ENCODE measurements at places on chromosomes 6 and 20.

DNA sequence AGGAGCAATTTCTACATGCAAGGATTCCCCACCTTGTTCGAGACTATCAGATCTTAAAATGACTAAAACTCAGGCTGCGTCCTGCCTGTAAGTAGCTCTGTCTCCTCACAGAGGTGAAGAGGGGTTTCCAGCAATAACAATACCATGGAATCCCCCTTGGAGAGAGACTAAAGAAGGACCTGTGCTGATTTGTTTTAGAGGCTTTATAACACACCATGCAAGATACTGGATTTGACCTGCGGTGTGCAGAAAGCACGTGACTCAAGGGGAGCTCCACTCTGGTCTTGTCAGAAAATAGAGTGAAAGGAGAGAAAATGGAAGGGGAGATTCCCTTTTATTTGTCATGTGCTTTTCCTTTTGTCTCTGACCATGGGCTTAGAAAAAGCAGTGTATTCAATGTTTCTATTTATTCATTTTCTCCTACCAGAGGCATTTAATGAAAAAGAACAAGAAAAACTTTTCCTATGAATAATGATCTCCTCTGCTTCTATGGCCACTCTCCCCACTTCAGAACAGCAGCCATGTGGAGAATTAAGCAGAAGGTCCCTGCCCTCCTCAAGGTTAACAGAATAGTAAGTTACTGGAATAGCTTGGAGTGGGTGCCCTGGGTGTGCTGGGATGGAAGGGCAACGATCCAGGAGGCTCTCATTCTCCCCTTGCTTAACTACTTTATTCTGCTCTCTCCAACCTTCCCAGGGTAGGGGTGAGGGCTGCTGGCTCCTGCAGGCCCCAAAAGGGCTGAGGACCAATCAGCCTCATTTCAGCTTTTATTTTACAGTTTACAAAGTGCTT lies 19.2 kb upstream of the MRPS10 start:
- no peak for DNase-seq

GRCh38 chr20:3382836-3383235 lies 24.6 kb downstream of the DNAAF9 start:
- DNase-seq = no peak

GRCh38 chr6:170029416-170030283 lies 261.2 kb downstream of the DLL1 start:
- DNase-seq = no peak

GRCh38 chr6:105911106-105911629 lies 175.0 kb upstream of the PRDM1 start:
- no peak for DNase-seq

GRCh38 chr20:56801971-56802755 lies 173.1 kb downstream of the TFAP2C start:
- DNase-seq = no peak
